ENCODE measurements at places on chromosomes 3 and 15.

- no peak for DNase-seq
Measured at GRCh38 chr15:100372739-100373119, 31.0 kb upstream of the ADAMTS17 start.

- no peak for DNase-seq
Measured at GRCh38 chr3:192220915-192221314, 506.4 kb downstream of the FGF12 start.

DNA sequence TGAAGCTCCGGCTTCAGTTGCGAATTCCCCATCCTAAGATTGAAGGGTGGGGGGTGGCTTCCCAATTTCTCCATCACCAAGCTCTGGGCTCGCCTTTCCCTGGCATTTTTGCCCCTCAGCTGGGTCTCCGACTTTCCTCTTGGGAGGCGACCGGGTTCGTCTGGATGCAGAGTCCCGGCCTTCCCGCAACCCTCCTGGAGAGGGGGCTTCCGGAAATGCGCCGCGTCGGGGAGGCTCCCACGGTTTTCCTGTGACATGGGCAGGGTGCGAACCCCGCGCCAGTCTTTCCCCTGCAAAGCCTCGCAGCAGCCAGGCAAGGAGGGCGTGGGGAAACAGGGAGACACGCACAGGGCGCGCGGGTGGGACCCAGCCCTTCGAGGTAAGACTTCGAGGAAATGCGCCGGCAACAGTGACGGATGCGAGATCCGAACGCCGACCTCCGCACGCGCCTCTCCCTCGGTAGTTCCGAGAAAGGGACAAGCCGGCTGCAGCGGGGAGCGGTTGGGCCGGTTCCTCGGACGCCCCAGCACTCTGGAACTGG is 466 bp upstream of the HCN4 start:
- DNase-seq = no peak

GRCh38 chr3:48708481-48708889 is 8.5 kb downstream of the IP6K2 start:
- DNase-seq = no peak

DNA sequence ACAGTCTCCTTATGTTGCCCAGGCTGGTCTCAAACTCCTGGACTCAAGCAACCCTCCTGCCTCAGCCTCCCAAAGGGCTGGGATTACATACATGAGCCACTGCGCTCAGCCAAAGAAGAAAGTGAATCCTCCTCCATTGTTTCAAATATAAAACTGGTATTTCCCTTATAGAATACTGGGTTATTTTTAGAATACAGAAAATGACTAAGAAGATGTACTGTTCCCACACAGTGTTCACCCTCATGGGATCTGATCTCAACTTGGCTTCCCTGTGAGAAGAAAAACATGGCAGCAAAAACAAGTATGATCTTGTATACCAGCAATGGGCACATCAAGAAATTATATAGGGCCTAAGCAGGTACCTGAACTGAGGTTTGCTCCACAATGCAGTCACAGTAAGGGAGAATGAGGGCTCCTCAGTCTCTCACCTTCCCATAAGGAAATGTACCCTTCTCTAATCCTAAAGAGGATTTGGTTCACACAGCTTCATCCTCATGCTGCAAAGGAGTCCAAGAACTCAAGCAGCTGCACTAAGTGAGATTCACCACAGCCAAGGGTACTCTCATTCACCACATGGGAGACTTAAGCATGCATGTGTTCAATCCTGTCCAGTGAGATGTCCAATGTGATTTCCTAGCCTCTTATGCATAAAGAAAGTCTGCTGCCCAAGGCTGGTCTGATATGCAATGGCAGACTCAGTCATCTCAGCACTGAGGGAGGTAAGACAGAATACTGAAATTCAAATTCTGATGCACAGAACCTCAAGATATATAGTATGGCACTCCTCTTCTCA is 25.8 kb downstream of the USP4 start:
- no peak for DNase-seq

DNA sequence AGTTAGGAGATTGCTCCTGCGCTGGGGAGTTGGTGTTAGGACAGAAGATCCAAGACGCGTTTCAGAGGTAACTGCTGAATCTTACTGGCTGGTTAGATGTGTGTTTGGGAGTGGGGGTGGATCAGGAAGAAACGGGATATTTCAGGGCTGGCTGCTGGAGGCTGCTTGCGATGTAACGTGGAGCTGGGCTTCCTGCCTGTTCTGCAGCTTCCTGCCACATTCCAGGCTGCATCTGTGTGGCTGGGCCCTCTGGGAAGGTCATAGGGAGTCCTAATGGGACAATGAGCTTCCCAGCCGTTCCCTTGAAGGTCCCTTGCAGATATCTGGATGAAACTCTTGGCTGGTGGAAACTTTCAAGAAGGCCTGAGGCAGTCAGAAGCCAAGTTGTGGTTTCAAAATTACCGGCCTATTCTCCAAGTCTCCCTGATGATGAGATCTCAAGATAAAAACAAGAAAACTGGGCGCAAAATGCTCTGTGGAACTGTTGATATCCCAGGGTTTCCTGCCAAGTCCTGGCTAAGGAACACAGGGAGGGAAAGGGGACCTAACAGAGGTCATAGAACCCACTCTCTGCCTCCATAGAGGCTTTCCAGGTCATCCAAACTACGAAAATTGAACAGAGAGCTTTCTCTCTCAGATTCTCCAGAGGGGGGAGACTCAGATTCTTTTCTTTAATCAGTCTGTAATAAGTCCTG is 67.0 kb downstream of the NOX5 start:
- DNase-seq = no peak

DNA sequence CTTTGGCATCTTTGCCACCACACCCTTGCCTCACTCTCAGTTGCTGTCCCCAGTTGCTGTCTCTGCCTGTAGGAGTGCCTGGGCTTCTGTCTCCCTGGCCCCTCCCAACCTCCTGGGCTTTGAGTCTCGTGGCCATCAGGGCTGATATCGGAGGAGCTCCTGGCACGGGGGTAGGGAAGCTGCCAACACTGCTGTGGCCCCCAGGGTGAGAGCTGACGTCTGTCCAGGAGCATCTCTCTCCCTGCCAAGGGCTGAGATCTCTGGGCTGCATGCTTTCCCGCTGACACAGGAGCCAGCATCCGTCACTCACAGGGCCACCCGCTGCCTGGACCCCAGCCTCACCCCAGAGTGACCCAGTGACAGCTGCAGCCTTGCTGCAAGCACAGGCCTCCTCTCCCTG is 47.4 kb downstream of the EXOG start:
- no peak for DNase-seq

GRCh38 chr15:81189583-81190283 is 6.9 kb upstream of the IL16 start:
- DNase-seq = no peak

DNA sequence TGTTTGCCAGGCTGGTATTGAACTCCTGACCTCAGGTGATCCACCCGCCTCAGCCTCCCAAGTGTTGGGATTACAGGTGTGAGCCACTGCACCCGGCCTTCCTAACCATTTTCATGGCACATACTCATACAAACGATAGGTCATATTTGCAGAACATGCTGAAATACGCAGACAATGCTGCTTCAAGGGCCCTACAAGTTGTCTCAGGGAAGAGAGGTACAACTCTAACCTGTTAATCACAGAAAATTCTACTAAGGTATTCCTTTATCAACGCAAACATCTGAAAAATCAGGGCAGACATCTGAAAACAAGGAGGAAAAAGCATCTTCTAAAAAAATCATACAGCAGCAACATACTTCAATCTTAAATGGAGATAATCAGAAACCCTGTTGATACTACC is 39.9 kb downstream of the RAF1 start:
- DNase-seq = no peak

GRCh38 chr3:124034844-124035152 is 42.9 kb upstream of the ROPN1 start:
- DNase-seq = no peak

All from GM13977 (cell line).